Purkinje cell (primary cell): ENCODE measurements at places on chromosomes 11 and 22. TPM values are rescaled to one million over a fixed set of nuclear protein-coding genes. Genes with fewer than 3 reads are reported as not detected.

Gene CARD16
- polyA plus RNA-seq, result 9.0 and 10.8 TPM in 2 replicates

Gene IL17REL
- polyA plus RNA-seq, result not detected in 2 replicates

Gene CD6
- not detected in 2 replicates for polyA plus RNA-seq

Gene GPR137
- polyA plus RNA-seq, result 4.4 and 8.0 TPM in 2 replicates

Gene FXYD2
- not detected in 2 replicates for polyA plus RNA-seq

Gene ROBO4
- polyA plus RNA-seq, result not detected in 2 replicates

Gene MMP1
- 0.69 TPM in 1 of 2 replicates, not detected in the other for polyA plus RNA-seq

Gene STK33
- 3.4 and 6.0 TPM in 2 replicates for polyA plus RNA-seq

Gene GAS2L1
- polyA plus RNA-seq, result 1.5 and 3.3 TPM in 2 replicates

Gene GRM5
- 4.0 and 6.9 TPM in 2 replicates for polyA plus RNA-seq

Gene MAP6
- 115 and 139 TPM in 2 replicates for polyA plus RNA-seq

Gene SLC17A6
- polyA plus RNA-seq, result not detected in 2 replicates

Gene TRIM51G
- polyA plus RNA-seq, result not detected in 2 replicates

Gene CYB5R2
- polyA plus RNA-seq, result not detected in 2 replicates
